ENCODE measurements at places on chromosomes 7 and 10.

- no peak for DNase-seq
Observed at GRCh38 chr10:128901236-128901635, 565.8 kb upstream of the MGMT start.

- no peak for DNase-seq
Observed at GRCh38 chr10:114920459-114920858, 17.5 kb upstream of the TRUB1 start.

GRCh38 chr10:36989233-36989632 lies 136.2 kb upstream of the ANKRD30A start:
- DNase-seq, result no peak

- no peak for DNase-seq
Observed at GRCh38 chr7:137771273-137771672, 75.5 kb downstream of the DGKI start.

- DNase-seq, result peak; percentile 34
Observed at GRCh38 chr10:2839081-2839725, 228.1 kb upstream of the PFKP start.

DNA sequence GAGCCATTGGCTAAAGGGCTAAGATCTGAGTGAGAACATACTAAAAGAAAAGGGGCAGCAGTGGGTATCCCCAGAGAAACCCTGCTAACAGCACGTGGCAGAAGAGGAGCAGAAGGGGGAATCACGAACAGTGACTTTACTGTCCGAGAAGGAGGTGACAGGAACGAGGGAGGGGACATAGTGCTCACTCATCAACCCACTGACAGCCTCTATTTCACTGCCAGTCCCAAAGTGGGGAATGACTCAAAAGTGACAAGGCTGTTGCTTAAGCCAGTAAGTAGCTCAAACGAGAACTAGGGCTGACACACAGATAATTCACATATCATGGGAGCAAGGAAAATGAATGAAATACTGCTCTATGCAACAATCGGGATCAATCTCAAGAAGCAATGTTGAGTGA lies 92.7 kb downstream of the RSU1 start:
- DNase-seq, result no peak

DNA sequence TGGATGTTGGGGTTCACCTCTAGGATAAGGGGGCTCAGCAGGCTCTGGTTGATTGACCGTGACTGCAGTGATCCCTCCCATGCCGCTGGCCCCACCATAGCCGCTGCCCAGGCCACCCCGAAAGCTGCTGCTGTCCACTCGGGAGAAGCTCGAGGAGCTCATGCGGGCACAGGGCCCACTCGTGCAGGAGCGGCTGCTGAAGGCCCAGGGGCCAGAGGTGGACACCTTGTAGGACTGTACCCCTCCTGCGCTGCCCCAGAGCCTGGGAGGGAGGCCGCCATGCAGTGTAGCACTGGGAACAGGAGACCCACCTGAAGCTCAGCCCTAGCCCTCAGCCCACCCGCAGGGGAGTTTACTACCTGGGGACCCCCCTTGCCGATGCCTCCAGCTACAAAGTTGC lies 70.0 kb downstream of the CHRM2 start:
- no peak for DNase-seq

DNA sequence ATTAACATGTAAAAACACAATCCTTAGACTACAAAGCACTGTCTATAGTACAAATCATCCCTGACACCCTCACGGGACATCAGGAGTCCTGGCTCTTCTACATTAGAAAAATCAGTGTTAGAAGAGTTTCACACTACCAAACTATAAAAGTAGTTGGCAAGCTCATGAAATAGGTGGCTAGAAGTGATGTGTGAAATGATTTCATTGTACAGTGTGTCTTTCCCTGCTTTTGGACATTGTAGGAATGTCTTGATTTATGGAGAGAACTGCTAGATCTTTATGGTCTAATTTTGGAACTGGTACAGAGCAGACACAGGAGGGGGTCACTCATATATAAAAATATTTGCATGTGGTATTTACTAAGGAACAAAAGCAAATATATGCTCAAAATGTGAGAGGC lies 33.2 kb downstream of the SEMA3A start:
- no peak for DNase-seq

DNA sequence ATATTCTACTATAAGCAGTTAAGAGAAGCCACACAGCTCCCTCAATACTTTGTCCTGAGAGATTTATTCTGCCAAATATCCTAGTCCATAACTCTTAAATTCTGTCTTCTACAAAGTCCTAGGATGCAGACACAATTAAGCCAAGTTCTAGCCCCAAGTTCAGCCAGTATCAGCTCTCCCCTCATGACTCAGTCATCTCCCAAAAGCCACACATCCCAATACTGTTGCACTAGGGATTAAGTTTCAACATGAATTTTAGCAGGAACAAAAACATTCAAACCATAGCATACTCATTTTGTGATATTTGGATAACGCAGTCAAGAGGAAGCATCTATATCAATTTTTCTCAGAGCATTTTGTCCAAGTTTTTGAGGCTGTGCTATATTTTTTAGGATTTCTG lies 277.4 kb downstream of the FZD1 start:
- no peak for DNase-seq

GRCh38 chr7:157596026-157596425 lies 259.2 kb downstream of the DNAJB6 start:
- no peak for DNase-seq

DNA sequence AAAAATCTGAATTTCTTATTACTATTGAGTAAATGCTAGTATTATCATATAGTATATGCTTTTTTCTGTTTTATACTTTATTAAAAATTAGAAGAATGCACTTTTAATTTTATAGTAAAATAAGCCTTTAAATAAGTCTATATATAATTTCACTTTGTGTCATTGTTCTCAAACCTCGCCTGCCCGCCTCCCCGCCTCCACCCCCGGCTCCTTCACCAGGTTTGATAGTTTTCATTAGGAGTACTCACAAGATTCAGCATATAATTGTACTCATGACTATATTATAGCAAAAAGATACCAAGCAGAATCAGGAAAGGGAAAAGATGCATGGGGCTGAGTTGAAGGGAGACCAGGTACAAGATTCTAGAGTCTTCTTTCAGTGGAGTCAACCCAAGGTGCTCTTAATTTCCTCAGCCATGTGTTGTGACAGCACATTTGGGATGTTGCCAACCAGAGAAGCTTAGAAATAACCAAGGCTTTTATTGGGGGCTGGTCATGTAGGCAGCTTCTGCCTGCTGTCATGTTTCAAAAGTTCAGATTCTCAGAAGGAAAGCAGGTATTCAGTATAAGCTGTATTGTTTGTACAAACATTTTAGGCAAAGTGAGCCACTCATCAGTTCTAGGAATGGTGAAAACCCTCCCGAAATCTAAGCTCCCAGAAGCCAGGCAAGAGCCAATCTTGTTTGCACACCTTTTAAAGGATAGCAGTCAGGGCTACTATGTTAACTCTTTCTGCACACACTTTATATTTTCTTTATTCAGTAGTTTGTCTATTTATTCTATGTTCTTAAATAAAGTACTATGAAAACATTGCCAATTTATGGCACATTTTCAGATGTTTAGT lies 12.3 kb downstream of the NHLRC2 start:
- no peak for DNase-seq

- DNase-seq, result no peak
Observed at GRCh38 chr7:141974831-141975230, 1.3 kb upstream of the TAS2R38 start.

- DNase-seq, result peak; percentile 68
Observed at GRCh38 chr7:100887516-100888290, 1.8 kb downstream of the UFSP1 start.

DNA sequence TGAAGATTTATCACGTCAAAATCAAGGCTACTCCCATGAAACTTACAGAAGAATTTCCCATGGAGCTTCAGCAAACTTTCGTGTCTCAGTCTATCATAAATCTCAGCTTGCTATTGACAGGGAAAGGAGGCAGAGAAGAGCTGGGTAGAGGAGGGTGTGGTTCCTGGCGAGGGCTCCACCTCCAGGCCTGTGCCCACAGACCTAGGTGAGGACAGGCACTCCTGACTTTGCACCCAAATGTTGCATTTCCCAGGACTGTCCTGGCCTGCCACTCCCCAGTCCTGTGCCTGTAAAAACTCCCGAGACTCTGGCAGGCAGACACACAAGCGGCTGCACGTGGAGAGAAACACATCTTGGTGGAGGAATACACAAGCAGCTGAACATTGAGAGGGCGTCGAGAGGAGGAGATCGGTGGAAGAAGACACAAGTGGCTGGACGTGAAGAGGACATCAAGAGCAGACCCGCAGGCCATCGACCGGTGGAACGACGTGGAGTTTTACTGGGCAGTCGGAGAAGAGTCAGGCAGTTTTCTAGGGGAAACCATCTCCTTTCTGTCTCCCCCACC lies 145.1 kb downstream of the CTNNA3 start:
- DNase-seq, result no peak

DNA sequence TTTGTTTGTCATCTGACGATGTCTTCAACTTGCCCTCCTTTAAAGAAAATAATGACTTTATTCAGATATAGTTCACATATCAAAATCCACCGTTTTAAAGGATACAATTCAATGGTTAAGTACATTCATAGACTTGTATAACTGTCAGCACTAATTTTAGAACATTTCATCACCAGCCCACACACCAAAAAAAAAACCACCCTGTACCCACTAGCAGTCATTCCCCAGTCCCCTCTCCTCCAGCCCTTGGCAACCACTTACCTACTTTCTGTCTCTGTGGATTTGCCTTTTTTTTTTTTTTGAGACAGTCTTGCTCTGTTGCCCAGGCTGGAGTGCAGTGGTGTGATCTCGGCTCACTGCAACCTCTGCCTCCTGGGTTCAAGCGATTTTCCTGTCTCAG lies 5.3 kb upstream of the HILPDA start:
- no peak for DNase-seq

All from GDM1 (cell line).